Nasal cavity respiratory epithelium epithelial cell of viscerocranial mucosa (primary cell): ENCODE measurements at places on chromosomes 6 and 20. TPM values are rescaled to one million over a fixed set of nuclear protein-coding genes. Genes with fewer than 3 reads are reported as not detected.

Gene PRICKLE4
- under 0.01 and 1.1 TPM in 2 replicates for total RNA-seq

Gene SLC22A23
- 12.0 and 69.1 TPM in 2 replicates for total RNA-seq

Gene EPHA7
- total RNA-seq: under 0.01 TPM in 1 of 2 replicates, not detected in the other

Gene FOXA2
- 4.0 and 10.9 TPM in 2 replicates for total RNA-seq

Gene RIPPLY2
- 0.64 TPM in 1 of 2 replicates, not detected in the other for total RNA-seq

Gene PACSIN1
- total RNA-seq: not detected in 2 replicates

Gene LBP
- not detected in 2 replicates for total RNA-seq

Gene TTLL9
- not detected in 2 replicates for total RNA-seq

Gene MOXD1
- total RNA-seq: 0.07 and 0.34 TPM in 2 replicates

Gene BNIP5
- not detected in 2 replicates for total RNA-seq

Gene ID4
- 1.6 and 13.3 TPM in 2 replicates for total RNA-seq

Gene RAMACL
- total RNA-seq: 0.68 and 2.6 TPM in 2 replicates

Gene RBCK1
- 214 and 263 TPM in 2 replicates for total RNA-seq

Gene PLEKHG1
- total RNA-seq: 9.6 and 34.5 TPM in 2 replicates

Gene SLC4A11
- total RNA-seq: 4.1 and 5.1 TPM in 2 replicates

Gene SPATA25
- total RNA-seq: 0.34 and 1.00 TPM in 2 replicates

Gene PTGIS
- not detected in 2 replicates for total RNA-seq

Gene ESF1
- 26.3 and 32.9 TPM in 2 replicates for total RNA-seq

Gene SAPCD1
- total RNA-seq: 0.57 TPM in 1 of 2 replicates, not detected in the other

Gene MDFI
- 67.1 and 69.4 TPM in 2 replicates for total RNA-seq

Gene PI3
- total RNA-seq: 39.5 and 217 TPM in 2 replicates

Gene PNPLA1
- total RNA-seq: 0.36 and 0.68 TPM in 2 replicates

Gene RBBP8NL
- under 0.01 and 1.1 TPM in 2 replicates for total RNA-seq

Gene ADGB
- total RNA-seq: not detected in 2 replicates

Gene CGA
- not detected in 2 replicates for total RNA-seq

Gene SNAI1
- total RNA-seq: 0.07 TPM in 1 of 2 replicates, not detected in the other

Gene PFDN4
- 71.2 and 96.4 TPM in 2 replicates for total RNA-seq

Gene PI16
- total RNA-seq: not detected in 2 replicates

Gene EYA4
- total RNA-seq: 2.4 and 23.8 TPM in 2 replicates

Gene NHLRC1
- 2.1 and 2.7 TPM in 2 replicates for total RNA-seq

Gene SLC52A3
- total RNA-seq: 0.34 and 3.5 TPM in 2 replicates

Gene SEL1L2
- total RNA-seq: not detected in 2 replicates

Gene SLA2
- total RNA-seq: not detected in 2 replicates

Gene ULBP3
- 6.5 and 9.8 TPM in 2 replicates for total RNA-seq

Gene B3GAT2
- total RNA-seq: under 0.01 TPM in 1 of 2 replicates, not detected in the other

Gene RSPH3
- 6.8 and 16.0 TPM in 2 replicates for total RNA-seq

Gene CST5
- not detected in 2 replicates for total RNA-seq

Gene FILIP1
- under 0.01 and 0.14 TPM in 2 replicates for total RNA-seq

Gene GPSM3
- 0.71 and 1.0 TPM in 2 replicates for total RNA-seq

Gene LY6G6F
- not detected in 2 replicates for total RNA-seq

Gene PNLDC1
- total RNA-seq: 0.07 TPM in 1 of 2 replicates, not detected in the other

Gene PRPH2
- 0.28 TPM in 1 of 2 replicates, not detected in the other for total RNA-seq

Gene PROCR
- 14.2 and 100 TPM in 2 replicates for total RNA-seq

Gene GMPR
- under 0.01 and 0.43 TPM in 2 replicates for total RNA-seq

Gene DHX35
- total RNA-seq: 9.9 and 11.1 TPM in 2 replicates

Gene PGC
- not detected in 2 replicates for total RNA-seq

Gene TGM2
- total RNA-seq: 0.68 and 24.8 TPM in 2 replicates

Gene GGTLC1
- not detected in 2 replicates for total RNA-seq

Gene METTL24
- not detected in 2 replicates for total RNA-seq

Gene MATN4
- under 0.01 and 0.14 TPM in 2 replicates for total RNA-seq

Gene SIM1
- not detected in 2 replicates for total RNA-seq

Gene PTCRA
- total RNA-seq: not detected in 2 replicates

Gene APOM
- 0.28 and 0.34 TPM in 2 replicates for total RNA-seq
